ENCODE measurements at places on chromosomes 6 and 20.

- no peak for DNase-seq
Measured at GRCh38 chr6:166478782-166479592, 96.2 kb upstream of the MPC1 start.

DNA sequence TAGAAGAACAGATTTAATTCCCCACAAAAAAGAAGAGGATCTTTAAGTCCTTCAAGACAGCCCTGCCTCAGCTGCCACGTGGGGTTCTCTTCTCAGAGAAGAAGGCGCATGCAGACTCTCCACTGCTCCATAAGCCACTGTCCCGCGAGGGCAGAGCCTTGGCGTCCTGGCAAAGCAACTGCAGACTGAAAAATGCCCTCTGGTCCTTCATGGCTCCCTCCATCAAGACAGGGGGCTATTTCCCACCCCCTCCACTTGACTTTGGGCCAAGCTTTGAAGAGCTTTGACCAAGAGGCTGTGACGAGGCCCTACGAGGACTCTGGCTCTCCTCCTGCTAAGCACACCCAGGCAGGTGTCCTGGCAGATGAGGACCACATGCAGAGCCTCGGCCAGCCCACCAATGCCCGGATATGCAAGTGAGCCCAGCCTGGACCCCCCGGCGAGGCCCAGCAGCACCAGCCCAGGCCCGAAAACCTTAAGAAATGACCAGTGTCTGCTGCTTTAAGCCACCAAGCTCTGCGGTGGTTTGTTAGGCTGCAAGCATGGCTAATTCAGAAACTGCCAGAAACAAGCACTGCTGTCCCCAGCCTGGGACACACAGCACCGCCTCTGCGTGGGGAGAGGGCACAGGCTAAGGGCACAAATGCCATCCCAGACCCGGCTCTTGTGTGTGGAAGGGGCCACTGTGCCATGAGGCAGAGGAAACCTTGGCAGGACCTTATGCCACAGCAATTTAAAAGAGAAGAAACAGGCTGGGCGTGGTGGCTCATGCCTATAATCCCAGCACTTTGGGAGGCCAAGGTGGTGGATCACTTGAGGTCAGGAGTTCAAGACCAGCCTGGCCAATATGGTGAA, 16.1 kb downstream of the GMEB2 start:
- no peak for DNase-seq

DNA sequence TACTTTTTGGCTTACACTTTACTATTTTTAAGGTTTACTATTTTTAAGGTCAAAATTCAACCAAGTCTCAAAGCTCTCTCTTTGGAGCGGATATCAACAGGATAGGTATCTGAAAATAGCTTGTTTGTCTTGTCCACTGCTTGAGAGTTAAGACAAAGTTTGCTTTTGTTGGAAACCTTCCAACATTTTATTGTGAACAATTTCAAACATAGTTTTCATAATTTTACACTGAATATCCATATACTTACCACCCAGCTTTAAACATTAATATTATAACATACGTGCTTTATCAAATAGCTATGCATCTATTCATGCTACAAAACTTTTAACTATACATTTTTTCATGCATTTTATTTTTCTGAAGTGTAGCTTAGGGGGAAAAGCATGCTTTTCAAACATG, 109.9 kb downstream of the FYN start:
- DNase-seq: no peak

GRCh38 chr6:144564202-144564601, 279.1 kb downstream of the UTRN start:
- no peak for DNase-seq

- DNase-seq: no peak
Measured at GRCh38 chr6:123895346-123895745, 91.7 kb downstream of the NKAIN2 start.

- no peak for DNase-seq
Measured at GRCh38 chr20:55740076-55740475, 265.2 kb downstream of the CBLN4 start.

GRCh38 chr6:34236131-34236442, 586 bp upstream of the HMGA1 start:
- no peak for DNase-seq

DNA sequence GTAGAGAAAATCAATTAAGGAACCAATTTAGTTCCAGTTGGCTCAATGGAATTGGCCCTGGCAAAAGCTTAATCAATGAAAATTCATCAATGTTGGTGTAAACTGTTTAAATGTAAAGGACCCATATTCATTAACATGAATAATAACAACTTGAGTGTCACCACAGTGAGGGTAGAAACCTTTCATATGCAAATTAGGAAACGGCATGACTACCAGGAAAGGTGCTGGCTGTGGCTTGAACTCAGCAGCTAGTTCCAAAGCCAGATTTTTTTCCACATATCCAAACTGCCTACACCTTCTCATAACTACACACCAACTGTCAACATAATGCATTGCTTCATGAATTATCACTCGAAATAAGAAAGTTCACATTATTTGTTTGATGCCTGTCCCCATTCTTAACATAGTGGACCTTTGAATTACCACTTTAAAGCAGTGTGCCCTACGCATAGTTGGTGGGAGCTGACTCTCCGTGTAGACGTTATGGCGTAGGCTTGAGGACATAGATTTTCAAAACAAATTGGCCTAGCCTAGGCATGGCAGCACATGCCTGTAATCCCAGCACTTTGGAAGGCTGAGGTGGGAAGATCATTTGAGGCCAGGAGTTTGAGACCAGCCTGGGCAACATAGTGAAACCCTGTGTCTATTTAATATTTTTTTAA, 19.7 kb downstream of the PBOV1 start:
- no peak for DNase-seq

DNA sequence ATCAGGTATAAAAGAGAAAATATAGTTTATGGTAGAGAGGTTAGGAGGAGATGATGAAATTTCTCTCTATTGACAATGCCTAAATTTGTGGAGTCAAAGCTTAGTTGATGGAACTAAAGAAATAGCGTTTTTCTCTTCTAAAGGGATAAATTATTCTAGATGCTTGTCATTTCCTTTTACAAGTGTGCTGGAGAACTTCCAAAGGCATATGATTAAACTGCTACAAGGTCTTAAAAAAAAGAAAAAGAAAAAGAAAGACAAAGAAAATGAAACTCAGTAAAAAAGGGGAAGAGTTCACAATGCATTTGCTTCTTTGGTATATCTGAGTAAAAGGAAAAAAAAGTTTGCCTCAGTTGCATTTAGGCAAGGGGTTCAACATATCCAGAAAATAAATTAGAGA, 499.8 kb upstream of the PTCHD4 start:
- peak; percentile 45 for DNase-seq

DNA sequence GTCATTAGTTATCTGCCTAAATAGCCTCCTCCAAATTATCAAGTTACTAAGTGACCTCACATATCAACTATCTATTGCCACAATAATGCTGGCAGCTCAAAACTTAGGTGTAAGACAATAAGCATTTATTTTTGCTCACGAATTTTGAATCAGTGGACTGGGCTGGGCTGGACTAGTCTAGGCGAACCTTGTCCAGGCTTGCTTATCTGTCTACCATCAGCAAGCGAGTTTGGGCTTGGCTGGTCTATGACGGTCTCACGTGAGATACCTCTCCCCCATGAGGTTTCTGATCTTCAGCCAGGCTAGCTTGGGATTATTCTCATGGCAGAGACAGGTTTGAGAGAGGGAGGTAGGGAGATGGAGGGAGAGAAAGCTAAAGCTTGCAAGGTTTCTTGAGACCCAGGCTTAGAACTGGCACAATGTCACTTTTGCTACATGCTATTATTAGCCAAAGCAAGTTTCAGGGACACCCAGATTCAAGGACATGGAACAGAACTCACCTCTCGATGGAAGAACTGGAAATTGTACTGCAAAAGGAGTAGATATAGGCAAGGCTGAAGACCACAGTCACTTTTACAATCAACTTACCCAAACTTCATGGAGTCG, 80.9 kb downstream of the WASF1 start:
- no peak for DNase-seq

- no peak for DNase-seq
Measured at GRCh38 chr20:2800521-2801285, at the start of gene CPXM1. CPXM1 (minus strand) TSS chr20:2800627; CDS start chr20:2800572, 55 bp downstream.

DNA sequence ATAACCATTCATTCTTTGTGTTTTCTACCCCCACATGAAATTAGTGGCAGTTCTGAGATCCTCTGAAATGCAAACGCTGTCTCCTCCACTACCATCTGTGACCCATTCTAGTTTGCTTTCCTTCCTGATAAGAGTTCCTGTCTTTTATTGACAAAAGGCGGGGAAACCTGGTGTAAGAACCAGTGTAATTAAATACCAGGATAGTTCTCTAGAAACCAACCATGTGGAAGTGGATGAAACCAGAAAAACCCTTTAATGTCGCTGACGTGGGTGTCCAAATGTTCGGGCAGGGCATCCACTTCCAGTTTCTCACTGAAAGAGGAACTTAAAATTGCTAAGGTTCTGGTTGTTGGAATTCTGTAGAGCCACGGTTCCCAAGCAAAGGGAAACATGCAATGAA, 79.1 kb downstream of the TNFRSF21 start:
- no peak for DNase-seq

DNA sequence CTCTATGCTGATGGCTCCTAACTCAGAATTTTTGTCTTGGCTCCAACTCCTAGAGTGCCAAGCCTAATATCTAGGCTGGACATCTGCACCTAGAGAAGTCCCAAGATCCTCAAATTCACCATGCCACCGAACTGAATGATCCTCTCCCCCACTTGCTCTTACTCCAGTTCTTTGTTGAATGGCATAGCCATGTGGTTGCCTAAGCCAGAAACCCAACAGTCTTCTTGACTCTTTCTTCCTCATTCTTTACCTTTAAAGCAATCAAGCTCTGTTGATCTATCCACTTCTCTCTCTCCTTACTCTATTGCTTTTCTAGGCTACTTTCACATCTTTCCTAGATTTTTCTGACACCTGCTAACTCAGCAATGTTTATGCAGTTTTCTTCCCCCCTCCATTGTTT, 126.5 kb upstream of the FOXO3 start:
- no peak for DNase-seq

- peak; percentile 31 for DNase-seq
Measured at GRCh38 chr6:125339653-125340052, 37.9 kb upstream of the HDDC2 start.

GRCh38 chr6:162151021-162151665, 576.4 kb downstream of the PRKN start:
- DNase-seq: no peak

DNA sequence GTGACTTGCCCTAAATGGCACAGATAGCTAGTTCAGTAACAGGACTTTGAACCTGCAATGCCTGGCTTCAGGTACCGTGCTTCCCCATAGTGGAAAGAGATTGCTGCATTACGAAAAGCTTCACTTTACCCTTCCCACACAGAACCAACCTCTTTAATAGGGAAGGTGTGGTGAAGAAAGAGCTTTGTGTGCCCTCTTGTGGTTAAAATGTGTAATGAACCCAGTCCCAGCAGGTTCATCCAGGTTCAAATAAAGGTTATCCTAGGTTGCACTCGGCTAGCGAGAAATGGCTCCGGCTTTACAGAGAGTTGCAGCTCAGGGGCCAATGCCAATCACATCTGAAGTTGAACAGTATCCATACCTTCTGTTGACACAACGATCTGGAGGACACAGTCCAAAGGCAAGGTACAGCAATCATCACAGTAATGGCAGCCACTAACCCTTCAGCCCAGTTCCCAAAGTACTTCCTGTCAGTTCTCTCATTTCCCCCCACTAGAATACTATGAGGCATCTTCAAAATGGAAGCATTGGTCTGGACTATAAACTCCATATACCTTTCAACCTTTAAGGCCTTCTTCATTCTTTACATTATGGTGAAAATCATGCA, 3.0 kb downstream of the DEFB115 start:
- DNase-seq: no peak

DNA sequence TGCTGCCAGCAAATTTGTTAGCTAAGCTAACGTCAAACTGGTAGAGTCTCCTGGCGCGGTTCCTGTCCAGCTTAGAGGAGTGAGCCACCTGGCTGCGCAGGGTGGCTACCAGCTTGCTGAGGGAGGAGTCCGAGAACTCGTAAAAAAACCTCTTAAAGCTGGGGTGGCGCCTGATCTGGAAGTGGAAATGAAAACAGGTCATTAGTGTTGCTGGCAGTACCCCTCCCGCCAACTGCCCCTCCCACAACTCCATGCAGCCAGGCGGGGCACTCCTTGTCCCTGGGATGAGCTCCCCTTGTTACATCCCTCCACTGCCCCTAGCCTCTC, 17.3 kb downstream of the BNIP5 start:
- DNase-seq: no peak

DNA sequence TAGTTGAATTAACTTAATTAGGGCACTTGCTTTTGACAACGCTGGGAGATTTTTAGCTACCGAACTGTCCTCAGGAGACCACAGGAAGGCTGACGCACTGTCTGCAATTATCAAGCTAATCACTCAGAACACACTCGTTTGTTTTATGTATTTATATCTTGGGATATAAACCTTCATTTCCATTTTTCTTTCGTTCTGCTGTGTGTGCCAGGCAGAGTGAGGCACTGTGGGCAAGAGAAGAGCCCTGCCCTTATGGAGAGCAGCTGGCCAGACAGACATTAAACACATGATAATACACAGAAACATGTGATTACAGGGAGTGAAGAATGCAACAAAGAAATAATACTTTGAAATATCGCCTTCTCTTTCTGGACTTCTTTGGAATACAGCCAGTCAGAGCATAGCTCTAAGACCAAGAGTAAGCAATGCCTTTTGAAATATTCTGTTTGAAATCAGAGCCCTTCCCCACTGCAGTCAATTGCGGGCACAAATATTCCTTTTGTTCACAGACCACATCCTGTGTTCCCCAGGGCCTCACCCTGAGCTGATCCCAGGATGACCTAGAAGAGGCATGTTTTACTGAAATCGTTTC, 96.8 kb downstream of the ANKRD60 start:
- DNase-seq: peak; percentile 23

GRCh38 chr20:45091366-45091765, 9.6 kb downstream of the KCNS1 start:
- no peak for DNase-seq

DNA sequence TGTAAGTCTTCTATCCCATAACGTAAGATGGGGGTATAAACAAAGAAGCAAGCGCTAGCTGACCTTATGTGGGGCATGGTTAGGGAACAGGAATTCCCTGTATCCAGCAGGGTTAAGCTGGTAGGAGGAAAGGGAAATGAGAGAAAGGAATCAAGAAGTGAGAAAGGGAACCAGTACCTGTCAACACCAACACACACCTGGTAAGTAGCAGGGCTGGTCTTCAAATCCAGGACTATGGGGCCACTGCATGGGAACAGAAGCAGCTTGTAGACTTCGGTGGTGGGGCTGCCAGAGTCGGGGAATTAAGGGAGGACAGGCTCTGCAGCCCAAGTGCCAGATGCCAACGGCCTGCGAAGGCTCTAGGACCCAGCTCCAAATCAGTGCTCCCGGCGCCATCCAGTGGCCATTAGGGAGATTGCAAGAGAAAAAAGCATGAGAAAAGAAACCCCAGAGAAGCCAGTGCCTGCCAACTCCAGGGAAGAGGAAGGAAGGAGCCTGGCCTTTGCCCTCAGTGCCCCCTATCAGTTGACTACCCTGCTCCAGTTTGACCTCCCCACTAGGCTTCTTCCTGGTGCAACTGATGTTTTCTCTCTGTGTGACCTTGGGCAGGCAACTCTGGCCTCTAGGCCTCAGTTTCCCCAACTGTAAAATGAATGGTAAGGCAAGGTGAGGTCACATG, 15.8 kb upstream of the RBPJL start:
- peak; percentile 65 for DNase-seq

GRCh38 chr20:32396646-32397160, 38.6 kb downstream of the ASXL1 start:
- DNase-seq: no peak

- no peak for DNase-seq
Measured at GRCh38 chr20:3660262-3661059, 2.7 kb downstream of the GFRA4 start.

GRCh38 chr6:6033858-6034257, 27.1 kb upstream of the NRN1 start:
- no peak for DNase-seq

- no peak for DNase-seq
Measured at GRCh38 chr20:53609491-53610445, 16.1 kb upstream of the ZNF217 start.

Measured in stromal cell of bone marrow (primary cell).